Stimulated activated CD8-positive, alpha-beta memory T cell treated with anti-CD3 and anti-CD28 coated beads, Interleukin-4, amount 100 ng/mL, for 1 hour (primary cell): ENCODE measurements at places on chromosomes 1 and 21.

DNA sequence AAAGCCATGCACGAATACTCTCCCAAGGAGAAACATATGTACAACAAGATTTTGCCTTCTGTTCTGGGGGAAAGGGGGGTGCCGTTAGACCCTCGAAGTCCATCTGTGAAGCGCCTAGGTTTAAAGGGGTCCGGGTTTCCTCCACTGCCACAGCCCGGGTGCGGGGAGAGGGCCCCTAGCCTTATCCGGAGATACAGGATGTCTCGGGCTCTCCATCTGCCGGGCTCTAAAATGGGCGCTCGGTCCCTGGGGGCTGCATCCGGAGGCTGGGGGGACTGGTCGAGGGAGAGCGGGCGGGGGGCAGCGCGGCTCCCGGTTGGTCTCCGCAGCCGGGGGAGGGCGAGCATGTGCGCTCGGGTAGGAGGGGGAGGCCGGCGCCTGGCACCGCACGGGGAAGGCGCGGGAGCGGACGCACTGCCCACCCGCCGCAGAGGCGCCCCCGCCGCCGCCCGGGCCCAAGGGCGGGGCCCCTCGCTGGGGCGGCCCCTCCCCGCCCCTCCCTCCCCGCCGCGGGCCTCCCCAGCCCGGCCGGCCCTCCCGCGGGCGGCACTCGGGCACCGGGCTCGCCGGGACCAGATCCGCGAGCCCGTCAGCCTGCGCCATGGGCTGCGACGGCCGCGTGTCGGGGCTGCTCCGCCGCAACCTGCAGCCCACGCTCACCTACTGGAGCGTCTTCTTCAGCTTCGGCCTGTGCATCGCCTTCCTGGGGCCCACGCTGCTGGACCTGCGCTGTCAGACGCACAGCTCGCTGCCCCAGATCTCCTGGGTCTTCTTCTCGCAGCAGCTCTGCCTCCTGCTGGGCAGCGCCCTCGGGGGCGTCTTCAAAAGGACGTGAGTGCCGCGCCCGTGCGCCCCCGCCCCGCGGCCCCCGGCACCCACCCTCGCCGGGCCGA is 63.1 kb downstream of the ELK4 start:
- DNase-seq: no peak

GRCh38 chr1:12296016-12296415 is 66.2 kb downstream of the VPS13D start:
- no peak for DNase-seq

DNA sequence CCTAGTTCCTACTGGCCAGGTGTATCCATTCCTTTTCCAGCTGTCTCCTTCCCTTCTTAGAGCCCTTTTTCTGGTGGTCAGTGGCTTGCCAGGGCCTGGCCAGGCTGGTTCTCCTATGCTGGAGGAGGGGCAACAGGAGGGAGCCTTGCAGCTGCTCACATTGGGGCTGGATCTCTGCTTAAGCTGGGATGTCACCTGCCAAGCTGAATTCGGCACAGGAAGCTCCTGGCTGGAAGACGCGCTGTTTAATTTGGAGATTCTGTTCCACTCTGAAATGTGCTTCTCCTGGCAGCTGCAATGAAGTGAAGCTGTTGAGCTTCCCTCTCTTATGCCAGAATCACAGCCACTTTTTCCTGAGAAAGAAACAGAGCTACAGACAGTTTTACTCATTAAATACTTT is 56.0 kb upstream of the POU3F1 start:
- no peak for DNase-seq

- DNase-seq: peak; percentile 76
Observed at GRCh38 chr1:151024540-151025146, 11.7 kb upstream of the BNIPL start.

DNA sequence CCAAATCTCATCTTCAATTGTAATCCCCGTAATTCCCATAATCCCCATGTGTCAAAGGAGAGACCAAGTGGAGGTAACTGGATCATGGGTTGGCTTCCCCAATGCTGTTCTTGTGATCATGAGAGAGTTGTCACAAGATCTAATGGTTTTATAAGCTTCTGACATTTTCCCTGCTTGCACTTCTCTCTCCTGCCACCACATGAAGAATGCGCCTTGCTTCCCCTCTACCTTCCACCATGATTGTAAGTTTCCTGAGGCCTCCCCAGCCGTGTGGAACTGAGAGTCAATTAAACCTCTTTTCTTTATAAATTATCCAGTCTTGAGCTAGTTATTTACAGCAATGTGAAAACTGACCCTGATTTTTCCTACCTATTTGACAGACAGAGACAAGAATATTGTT is 162.5 kb upstream of the SYT6 start:
- no peak for DNase-seq

- no peak for DNase-seq
Observed at GRCh38 chr1:2270260-2271100, 42.4 kb downstream of the SKI start.

GRCh38 chr1:68570871-68571270 is 74.0 kb upstream of the DEPDC1 start:
- DNase-seq: no peak

DNA sequence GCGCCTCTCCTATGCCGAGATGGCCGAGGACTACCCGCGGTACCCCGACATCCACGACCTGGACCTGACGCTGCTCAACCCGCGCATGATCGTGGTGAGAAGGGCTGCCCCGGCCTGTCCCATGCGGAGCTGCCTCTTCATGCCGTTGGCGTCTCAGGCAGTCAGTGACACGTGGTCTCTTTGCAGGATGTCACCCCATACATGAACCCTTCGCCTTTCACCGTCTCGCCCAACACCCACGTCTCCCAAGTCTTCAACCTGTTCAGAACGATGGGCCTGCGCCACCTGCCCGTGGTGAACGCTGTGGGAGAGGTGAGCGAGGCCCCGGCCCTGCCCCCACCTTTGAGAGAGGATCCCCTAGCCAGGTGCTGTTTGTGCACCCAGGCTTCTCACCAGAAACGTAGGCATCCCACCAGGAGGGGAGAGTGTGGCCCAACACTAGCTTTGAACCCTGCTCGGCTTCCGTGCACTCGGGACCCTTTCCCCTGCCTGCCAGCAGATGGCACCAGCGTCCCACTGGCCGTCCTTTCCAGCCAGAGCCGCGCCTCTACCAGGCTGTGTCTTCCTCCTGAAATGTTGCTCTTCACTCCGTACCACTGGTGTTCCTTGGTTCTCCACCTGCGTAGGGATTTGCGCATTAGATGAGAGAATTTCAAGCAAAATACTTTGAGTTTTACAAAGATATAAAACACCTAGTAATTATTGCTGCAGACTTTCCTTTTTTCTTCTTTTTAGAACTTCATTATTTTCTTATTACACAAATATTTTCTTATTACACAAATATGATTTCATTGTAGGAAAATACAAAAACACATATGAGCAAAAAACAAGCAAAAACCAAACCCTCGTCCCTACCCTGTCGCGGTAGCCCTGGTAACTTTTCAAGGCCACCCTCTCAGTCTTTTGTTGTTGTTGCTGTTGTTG is 9.0 kb downstream of the NPPA start:
- peak; percentile 36 for DNase-seq

DNA sequence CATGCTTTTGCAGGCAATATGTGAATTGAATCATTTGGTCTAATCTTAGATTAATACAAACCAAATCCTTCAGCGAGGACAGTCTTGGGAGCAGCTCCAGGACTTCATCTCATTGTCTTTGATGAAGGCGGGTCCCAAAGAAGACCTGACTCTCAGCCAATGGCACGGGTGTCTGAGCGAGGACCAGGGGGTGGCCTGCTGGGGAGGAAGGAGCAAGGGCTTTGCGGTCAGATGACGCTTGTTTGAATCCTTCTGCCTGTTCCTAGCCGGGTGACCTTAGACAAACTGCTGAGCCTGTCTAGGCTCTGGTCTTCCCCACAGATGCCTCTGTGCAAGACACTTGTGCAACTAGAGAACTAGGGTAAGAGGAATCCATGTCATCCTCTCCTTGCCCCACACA is 312.1 kb upstream of the VAMP3 start:
- no peak for DNase-seq

DNA sequence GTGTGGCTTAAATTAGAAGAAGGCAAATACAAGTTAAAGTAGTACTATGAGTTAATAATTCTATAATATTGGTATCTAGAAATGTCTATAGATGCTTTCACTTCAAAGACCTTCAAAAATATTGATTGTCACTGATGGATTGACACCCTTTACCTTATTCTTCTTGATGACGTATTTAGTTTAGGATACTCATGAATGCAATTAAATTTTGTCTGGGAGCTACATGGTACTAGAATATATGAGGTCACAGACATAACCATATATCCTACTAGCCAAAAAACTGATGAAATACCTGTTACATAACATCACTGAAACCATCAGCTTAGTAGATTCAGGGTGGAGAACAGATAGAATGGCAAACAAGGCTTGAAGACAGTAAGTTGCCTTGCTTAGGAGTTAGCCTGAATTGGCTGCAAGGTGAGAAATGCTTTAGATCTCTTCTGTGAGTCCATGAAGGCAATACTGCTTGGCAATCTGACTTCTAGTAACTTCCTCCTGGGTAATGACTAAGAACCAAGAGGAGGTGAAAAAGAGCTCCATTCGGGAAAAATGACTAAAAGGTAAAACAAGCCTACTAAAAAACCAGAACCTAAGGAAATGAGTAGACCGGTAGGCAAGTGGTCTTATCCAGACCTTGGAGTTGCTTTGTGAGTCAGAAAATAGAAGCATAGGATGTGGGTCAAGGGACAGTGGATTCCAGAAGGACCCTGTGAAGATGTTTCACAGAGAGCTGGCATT is 16.9 kb upstream of the ARHGAP29 start:
- no peak for DNase-seq

DNA sequence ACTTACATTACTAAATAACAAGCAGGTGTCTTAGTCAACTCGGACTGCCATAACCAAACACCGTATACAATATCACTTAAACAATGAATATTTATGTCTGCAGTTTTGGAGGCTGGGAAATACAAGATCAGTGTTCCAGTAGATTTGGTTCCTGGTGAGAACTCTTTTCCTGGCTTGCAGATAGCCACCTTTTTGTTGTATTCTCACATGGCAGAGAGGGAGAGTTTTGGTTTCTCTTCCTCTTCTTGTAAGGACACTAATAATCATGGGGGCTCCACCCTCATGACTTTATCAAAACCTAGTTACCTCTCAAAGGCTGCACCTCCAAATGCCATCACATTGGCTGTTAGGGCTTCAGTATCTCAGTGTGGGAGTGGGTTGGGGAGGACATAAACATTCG is 82.9 kb upstream of the CACYBP start:
- no peak for DNase-seq

DNA sequence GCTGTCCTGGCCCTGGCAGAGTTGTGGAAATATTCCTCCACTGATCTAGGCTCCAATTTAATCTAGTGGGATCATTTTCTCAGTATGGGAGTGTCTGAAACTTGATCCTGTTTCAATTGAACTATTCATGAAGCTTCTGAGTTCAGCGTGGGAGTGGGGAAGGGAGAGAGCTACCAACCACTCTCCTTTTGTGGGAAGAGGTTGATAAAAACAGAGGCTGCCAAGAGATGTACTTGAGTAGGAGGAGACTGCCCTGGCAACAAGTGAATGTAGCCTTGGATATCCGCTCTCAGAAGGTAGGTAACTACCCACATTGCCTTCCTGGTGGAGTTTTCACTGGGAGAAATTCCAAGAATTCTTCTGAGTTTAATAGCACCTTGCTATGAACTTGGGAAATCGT is at the start of gene CTXND2:
TSS of gene CTXND2 (plus strand) at position 119 of the 400 bp plus-strand sequence. CDS start 25,179 bp downstream, outside the sequence.
- DNase-seq: no peak

- DNase-seq: no peak
Observed at GRCh38 chr1:198713081-198713480, 74.2 kb downstream of the PTPRC start.

- DNase-seq: peak; percentile 42
Observed at GRCh38 chr1:19010995-19011844, 54.7 kb upstream of the IFFO2 start.

- DNase-seq: no peak
Observed at GRCh38 chr1:10761503-10762152, 34.8 kb downstream of the CASZ1 start.

DNA sequence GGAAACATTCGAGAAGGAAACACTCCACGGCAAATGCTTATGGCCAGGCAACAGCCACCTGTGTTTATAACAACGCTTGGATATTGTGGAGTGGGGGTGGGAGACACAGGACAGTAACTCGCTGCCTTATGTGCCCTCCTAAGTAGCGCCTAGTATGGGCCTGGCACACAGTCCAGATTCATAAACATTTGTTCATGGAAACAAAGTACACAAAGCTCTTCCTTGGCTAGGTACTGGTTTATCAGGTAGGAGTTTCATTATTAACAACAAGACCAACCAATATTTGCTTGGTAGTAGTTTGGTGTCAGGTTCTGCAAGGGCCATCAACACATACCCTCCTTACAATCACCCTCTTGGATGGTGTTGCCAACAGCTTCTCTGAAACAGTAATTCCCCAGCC is 23.4 kb downstream of the TMCO4 start:
- DNase-seq: no peak

DNA sequence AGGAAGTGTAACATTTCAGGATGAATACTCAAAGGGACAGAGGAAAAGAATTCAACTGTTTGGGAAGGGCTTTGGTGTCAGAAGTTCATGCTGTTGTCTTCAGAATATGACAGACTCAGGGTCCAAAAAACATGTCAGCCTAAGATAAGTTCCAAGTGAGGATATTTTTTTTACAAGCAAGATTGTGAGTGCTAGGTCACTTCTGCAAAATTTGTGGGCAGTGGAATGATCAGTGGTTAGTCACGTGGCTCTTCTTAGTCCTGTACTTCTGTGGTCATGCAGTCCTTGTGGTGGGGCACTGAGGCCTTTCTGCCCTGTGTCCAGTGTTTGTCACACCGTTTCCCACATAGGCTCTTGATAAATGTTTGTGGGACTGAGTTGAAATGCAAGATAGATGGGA is 5.2 kb downstream of the RGL1 start:
- DNase-seq: no peak

DNA sequence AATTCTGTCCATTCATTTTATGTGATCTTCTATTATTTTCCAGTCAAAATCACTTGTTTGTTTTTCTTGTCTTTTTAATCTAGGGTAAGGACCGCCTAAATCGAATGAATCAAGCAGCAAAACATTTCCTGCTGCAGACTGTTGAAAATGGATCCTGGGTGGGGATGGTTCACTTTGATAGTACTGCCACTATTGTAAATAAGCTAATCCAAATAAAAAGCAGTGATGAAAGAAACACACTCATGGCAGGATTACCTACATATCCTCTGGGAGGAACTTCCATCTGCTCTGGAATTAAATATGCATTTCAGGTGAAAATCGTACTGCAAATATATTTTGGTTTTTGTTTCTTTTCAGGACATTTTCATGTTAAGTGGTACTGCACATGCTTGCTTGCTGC is 20.5 kb downstream of the CLCA4 start:
- no peak for DNase-seq

DNA sequence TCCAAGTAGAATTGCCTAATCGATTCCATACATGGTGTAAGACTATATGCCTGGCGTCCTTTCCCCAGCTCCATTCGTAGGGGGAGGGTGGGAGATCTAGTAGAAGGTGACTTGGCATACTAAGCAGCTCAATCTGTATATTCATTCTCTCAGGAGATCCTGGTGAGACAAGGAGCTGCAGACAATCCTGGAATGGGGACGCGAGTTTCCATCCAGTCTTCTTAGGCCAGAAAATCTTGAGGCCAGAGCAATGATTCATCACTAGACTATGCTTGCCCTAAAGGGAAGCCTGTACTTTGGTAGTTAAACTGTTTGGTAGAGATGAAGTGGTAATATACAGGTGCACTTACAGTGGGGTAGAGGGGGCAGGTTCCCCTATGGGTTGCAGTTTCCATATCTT is 468.7 kb downstream of the ADGRL2 start:
- no peak for DNase-seq
